Vagina (tissue), 2 donors: ENCODE measurements at places on chromosomes 4 and X.

- no peak for DNase-seq
Measured at GRCh38 chr4:37631551-37631950, 54.6 kb downstream of the RELL1 start.

DNA sequence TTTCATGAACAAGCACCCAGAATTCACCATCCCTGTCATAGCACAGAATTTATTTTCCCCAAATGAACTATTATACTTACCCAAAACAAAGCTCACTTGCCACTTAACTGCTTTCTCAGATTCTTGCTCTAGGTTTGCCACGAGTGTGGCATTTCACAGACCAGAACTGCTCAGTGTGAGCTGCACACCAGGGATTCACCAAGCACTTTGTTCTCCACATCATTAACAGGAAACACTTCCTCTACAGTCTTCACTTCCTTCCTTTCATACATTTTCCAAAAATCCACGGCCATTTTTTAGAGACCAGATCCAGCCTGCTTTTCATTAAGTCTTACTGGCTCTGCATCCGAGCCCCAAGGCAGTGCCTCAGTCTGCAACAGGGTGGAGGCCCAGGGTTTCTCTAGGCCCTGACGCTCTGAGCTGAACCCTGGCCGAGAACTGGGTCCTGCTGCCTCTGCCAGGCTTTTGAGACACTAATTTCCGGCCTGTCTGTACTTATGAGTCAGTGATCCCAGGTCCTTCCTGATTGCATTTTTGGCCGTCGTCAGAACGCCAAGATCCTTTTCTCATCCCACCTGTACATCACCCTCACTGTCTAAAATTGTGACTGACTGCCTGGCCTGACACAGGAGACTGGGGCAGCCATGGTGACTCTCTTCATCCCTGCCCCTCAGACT, 67.6 kb upstream of the MTNR1A start:
- no peak for DNase-seq

DNA sequence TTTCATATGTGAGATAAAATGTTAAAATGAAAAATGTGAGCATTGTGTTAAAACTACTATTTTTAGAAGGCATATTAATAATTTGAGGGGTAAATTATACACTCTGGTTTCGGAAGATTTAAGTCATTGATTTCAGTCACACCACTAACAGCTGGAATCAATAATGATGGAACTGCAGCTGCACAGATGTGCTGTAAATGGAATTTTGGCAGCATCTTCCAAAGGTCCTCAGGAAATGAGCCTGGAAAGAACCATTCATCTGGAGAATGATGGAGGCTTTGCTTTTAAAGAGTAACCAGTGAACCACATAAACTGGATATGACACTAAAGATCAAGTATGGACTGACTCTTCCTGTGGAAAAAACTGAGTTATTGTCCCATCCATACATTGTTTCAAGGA, 759.0 kb upstream of the EPHA5 start:
- no peak for DNase-seq

DNA sequence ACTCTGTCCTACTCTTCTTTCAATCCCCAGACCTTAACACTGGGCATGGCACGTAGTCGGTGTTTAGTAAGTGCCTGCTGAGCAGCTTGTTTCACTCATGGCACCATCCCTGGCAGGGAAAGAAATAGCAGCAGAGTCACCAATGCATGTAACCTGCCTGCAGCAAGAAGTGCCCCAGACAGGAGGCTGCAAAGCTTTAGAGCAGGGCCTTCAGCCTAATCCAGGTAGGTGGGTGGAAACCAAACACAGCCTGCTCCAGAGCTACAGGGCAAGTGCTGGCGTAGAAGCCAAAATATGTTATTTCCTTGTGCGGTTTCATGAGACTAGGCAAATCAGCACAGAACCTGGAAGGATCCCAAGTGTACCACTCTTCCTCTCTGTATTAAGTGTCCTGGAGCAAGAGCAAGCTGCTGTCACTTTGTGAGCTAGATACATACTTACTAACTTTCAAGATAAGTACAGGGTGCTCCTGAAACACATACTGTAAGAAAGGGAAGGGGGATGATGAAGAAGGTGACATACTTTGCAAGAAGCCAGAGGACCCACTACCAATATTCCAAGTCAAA, 5.5 kb downstream of the PROM1 start:
- DNase-seq = no peak

- no peak for DNase-seq
Measured at GRCh38 chrX:105658136-105658535, 164.2 kb upstream of the NRK start.

GRCh38 chr4:112181358-112182000, 36.2 kb downstream of the FAM241A start:
- no peak for DNase-seq

DNA sequence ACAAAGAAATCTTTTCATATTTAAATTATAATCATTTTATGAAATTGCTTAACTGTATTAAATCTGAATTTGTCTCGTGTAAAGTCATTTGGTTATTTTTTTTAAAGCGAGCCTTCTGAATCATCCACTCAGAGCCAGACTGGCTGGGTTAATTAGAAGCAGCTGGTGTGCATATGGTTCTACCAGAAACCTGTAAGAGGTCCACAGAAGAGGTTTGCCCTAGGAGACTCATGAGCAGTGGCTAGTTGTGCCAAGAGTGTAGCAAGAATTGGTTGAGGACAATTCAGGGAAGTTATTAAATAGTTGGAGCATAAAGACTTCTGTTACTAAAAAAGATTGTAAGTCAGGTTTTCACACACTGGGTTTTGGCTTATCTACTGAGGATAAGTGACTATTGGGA, 267.4 kb downstream of the IL1RAPL2 start:
- DNase-seq = no peak

- no peak for DNase-seq
Measured at GRCh38 chr4:145293658-145294057, 113.3 kb upstream of the OTUD4 start.

DNA sequence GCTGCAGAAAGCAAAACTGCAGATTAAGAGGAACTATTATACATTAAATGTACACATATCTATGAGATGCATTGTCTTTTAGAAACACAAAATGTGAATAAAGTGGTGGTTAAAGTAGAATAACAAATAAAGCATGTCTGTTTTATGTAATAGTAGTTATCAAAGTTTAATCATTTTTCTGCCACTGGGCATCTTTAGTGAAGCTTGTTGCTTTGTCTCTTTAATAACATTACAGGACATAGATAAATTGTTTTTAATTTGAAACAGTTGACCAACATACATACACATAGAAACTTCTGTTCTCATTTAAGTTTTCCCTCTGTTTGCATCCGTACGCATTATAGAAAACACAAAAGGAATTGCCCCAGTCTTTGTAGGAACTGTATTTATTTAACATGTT, 1700.0 kb upstream of the ADGRL3 start:
- DNase-seq = no peak

GRCh38 chr4:4362991-4363697, 23.8 kb upstream of the NSG1 start:
- no peak for DNase-seq

DNA sequence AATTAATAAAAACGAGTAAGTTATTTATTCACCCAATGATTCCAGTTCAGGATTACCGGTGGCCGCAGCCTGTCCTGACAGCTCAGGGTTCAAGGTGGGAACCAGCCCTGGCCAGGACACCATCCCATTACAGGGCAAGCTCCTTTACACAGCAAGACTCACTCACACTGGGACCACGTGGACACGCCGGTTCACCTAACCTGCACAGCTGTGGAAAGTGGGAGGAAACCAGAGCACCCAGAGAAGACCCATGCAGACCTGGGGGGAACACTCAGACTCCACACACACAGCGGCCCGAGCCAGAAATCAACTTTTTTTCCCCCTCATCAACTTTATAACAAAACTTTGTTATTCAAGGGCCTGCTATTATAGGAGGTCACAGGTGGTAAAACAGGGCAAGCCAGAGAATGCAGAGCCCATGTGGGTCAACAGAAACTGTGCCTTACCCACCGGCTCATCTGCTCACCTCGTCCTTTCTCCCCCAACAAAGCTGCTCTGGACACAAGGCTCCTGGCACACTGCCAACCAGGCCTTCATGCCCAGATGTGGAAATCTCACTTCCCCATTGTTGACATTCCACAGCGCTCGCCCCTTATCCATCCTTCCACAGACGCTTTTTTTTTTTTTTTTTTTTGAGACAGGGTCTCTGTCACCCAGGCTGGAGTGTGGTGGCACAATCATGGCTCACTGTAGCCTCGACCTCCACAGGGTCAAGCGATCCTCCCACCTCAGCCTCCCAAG, 8.0 kb upstream of the ODAPH start:
- DNase-seq = no peak

DNA sequence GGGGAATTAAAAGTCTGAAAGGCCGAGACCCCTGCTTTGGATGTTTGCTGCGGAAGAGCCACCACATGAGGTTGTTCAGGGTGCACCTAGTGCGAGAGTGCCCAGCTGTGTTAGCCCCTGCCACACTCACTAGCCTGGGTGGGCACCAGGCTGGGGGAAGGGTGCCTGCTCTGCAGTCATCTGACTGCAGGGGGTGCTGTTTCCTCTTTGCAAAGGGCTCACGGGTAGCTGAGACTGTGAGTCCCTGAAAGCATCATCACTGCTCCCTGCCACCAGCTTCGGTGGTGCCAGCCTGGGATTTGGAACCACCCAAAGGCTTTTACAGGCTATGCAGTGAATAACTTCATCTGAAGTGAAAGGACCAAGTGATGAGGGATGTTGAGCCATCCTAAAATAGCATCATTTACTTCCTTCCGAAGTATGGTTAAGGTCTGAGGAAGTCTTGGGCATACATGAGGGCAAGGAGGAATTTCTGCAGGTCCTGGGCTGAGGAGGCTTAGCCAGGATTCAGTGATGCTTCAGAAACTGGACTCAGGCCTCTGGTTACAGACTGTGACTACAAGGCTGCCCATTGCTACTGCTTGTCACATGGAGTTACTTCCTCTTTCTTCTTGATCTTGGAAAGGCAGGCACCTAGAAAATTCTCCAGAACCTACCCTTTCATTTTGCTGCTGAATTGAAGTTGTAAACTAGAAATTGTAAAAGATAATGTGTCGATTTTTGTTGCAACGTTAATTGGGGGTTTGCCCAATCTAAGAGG, 293.2 kb upstream of the PRPS2 start:
- DNase-seq = no peak

DNA sequence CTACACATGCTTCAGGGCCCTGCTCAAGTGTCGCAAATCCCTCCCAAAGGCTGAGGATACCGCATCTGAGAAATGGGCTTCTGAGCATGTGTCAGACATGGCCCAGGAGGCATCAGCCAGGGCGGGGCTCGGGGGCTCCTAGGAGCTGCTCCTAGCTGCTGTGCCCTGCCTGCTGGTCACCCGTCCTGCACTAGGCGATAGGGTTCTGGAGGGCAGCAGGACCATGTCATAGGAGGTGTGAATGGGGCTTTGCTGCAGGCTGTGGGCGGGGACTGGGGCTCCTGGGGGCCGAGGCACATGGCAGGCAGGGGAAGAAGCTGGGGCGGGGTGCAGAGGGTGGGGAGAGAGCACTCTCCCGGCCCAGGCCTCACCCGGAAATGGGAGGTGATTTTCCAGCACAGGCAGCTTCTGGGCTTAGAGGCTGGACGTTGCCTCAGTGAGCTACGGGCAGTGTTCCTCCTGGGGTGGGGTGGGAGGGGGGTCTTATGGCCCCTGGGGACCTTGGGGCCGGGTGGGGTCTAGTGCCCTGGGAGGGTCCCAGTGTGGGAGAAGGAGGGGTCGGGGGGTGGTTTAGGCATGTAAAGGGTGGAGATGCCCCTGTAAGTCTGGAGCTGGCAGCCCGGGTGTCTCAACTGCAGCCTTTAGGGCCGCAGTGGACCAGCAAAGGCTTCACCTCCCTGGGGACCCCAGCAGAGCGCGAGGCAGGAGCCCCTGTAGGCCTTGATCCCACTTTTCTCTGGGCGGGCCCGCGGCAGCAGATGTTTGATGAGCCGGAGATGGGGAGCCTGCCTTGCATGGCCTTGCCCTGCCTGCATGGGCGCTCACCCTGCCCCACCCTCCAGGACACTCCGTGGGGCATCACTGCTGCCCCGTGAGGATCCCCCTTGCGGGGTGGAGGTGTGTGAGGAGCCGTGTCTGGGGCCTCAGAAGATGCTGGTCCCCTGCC, 98.6 kb upstream of the LRPAP1 start:
- no peak for DNase-seq
